Jurkat, Clone E6-1 (cell line): ENCODE measurements at places on chromosomes 13 and 19.

- DNase-seq = no peak
Measured at GRCh38 chr13:90732049-90732448, 615.4 kb upstream of the MIR17HG start.

- no peak for DNase-seq
Measured at GRCh38 chr13:105465251-105465650, 1070.2 kb downstream of the EFNB2 start.

- DNase-seq = no peak
Measured at GRCh38 chr13:111667757-111668156, 347.3 kb downstream of the TEX29 start.

DNA sequence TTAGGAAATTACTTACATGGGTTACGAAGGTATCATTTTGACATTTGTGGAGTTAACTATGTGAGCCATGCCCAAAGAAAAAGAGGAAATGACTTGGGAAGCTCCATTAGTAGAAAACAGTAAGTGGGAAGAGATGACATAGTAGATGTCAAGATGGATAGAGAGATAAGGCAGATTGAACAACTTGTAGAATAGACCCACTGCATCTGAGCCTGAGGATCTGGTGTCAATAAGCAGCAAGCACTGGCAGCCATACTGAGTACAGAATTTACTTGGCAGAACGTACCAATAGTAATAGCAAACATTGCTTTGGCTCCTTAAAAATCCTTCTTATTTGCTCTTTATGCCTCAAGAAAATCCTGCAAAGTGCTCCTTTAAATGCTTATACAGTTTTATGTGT lies 203.8 kb downstream of the GPC6 start:
- no peak for DNase-seq

DNA sequence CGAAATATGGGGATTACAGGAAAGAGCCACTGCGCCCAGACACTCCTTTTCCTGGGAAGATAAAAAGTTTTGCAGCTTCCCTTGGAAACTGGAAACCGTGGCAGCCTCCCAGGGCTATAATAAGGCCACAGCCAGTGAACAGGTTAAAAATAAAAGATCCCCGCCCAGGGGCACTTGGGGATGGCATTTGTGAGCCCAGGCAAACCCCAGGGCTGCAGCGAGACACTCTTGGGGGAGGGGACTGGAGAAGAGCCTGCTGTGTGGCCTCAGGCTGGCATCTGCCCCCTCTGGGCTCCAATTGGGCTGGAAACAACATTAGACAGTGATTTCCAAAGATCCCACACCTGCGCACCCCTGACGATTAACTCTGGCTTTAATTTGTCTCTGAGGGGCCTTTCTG lies 11.2 kb downstream of the FEM1A start:
- DNase-seq = no peak

GRCh38 chr13:112261924-112262323 lies 114.2 kb upstream of the SPACA7 start:
- DNase-seq = no peak

GRCh38 chr13:20182231-20182846 lies 10.4 kb downstream of the GJB2 start:
- peak; percentile 76 for DNase-seq

DNA sequence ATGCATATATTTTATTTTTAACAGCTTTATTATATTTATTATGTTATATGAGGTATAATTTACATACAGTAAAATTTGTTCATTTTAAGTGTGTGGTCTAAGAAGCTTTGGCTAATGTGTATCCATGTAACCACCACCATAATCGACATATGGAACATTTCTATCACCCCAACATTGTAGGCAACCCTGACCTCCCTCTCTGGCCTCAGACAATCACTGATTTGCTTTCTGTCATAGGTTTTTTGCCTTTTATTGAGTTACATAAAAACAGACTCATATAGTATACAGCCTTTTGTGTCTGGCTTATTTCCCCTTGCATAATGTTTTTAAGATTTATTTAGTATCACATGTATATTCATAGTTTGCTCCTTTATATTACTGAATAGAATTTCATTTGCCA lies 90.7 kb upstream of the KL start:
- DNase-seq = no peak

- peak; percentile 81 for DNase-seq
Measured at GRCh38 chr19:17292301-17293074, 10.7 kb downstream of the ABHD8 start.

DNA sequence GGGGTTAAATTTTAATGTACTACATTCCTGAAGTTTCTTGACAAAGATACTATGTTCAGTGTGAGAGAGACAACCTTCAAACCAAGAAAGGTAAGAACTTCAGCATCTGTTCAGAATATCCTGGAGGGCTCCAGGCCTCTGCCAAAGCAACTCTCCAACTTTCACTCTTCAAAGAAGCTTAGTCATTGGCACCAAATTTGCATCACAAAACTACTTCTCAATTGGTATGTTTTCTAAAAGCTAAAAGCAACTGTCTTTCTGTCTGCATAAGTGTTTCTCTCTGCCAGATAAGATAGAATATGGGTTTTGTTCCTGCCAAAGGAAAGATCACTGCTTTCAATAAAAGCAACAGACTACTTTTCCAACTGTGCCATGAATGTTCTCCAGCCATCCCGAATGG lies 187.4 kb downstream of the SUCLA2 start:
- DNase-seq = no peak

- DNase-seq = no peak
Measured at GRCh38 chr13:21330126-21330861, 128.8 kb downstream of the ZDHHC20 start.

DNA sequence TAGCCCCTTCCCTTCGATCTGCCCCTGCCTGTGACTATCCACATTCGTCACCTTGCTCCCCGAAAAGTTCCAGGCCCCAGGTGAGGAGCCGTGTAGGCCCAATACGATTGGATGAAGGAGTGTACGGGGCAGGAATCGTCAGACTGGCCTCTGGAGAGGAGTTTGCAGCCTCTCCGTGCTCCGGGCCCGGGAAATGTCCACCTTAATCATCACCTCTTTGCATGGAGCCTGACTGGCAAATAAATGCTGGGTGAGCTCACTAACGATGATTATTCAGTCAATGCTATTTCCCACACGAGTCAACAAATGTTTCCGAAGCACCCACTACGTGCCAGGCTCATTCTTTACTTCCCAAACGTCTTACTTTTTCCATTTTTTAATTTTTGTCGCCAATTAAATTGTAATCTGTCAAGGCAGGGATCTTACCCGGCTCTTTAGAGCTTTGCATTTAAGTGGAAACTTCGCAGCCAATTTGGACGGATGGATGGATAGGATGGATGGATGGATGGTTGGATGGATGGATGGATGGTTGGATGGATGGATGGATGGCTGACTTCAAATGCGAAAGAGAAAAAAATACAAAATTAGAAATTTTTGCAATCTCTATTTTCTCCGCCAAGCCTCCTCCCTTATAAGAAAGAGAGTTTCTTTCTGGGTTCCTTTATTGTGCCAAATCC lies 45.8 kb downstream of the TGDS start:
- no peak for DNase-seq

- no peak for DNase-seq
Measured at GRCh38 chr19:1970003-1970805, 29.2 kb downstream of the CSNK1G2 start.

DNA sequence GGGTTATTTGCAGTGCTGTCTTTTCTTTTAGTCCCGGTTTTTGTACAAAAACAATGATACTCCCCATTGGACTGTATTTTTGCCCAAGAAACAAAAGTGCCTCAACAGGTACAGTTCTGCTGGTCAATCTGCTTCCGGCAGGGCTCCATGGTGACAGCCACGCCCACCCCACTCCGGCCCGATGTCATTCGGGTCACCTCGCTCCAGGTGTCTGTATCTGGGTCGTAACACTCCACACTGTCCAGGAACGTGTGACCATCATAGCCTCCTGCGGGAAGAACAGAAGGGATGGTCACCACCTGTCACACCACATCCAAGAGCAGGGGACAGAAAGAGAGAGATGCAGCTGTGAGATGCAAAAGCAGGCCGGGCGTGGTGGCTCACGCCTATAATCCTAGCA lies 16.6 kb downstream of the KEAP1 start:
- DNase-seq = no peak

GRCh38 chr19:55585658-55586339 lies 5.2 kb upstream of the ZNF579 start:
- DNase-seq = peak; percentile 78

DNA sequence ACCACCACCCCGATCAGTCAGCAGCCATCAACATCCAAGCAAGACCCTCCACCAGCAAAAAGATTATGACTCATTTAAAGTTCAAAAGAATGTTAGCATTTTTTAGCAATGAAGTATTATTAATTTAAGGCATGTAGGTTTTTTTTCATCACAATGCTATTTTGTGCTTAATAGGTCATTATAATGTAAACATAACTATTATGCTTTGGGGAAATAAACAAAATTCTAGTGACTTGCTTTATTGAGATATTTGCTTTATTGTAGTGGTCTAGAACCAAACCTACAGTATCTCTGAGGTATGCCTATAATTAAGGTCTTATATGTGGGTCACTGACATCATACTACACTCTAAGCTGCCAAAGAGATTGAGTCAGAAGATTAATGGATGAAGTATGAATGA lies 20.0 kb downstream of the KLF12 start:
- no peak for DNase-seq

DNA sequence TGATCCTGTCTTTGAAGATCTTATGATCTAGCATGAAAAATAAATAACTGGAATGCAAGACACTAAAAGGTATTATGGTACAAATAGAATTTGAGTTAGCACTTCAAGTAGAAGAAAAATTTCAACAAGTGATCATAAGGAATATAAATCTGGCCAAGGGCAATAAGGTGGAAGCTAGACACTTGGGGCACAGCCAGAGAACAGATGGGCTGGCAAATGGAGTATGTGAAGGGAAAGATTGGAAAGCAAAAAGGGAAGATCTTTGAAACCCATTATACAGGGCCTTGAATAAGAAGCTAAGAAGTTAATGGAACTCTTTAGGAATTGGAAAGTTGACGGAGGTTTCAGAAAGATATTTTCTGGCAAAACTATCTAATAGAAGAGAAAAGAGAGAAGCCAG lies 61.0 kb downstream of the MZT1 start:
- no peak for DNase-seq

GRCh38 chr13:75038393-75039113 lies 443.4 kb downstream of the TBC1D4 start:
- no peak for DNase-seq

DNA sequence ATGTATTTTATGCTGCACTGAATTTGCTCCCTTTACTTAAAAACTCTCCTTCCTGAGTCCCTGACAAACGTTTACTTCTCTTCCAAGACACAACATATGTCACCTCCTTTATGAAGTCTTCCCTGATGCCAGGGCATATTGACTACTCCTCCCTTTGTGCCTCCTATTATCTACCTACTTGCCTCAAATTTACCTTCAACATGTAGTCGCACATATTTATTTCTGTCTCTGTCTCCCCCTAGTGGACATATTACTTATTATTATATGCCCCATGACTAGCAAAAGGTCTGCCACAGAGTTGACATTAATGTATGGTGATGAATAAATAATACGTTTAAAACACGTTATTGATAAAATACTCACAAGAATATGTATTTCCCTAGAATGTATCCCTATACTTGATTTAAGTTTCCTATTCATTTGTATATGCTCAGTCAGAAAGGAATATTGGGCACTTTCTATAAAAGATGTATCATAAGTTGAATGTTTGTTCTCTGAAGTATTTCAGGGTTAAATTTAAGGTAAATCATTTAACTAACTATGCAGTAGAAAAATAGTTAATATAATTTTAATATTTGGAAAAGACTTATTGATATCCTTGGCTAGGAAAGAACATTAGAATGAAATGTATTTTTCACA lies 250.3 kb upstream of the ATXN8OS start:
- DNase-seq = peak; percentile 51

DNA sequence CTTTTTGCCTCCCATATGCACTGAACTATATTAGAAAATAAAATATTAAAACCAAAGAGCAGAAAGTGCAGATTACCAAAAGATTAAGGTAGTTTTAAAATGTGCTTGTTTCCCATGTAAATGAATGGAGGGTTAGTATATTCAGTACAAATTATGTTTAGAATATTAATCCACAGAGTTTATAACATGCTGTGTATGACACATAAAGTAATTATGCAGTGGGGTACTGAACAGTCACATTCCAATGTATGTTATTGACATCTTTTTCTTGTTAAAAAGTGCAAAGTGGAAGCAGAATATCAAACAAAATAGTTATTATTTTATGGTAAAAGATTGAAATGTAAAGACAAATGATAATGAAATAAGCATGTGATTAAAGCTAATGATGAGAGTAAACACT lies 79.3 kb downstream of the GPC6 start:
- no peak for DNase-seq

GRCh38 chr13:84661718-84662117 lies 779.4 kb upstream of the SLITRK1 start:
- DNase-seq = no peak

DNA sequence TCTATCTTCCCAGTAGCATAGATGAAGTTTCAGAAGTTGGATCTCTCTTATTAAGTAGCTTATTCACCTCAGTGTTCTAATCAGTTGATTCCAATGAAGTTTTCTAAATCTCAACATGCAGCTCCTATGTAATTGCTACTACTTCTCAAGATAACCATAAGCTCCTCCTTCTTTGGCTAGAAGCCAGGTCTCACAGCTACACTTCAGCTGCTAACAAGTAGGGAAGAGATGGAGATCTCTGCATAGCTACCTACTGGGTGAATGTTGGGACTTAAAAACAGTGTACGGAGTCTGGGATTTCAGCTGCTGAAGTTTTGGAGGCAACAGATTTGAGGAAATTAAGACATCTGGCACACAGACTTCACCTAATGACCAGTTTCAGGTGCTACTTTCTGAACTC lies 661.0 kb downstream of the SLITRK1 start:
- peak; percentile 4 for DNase-seq

- no peak for DNase-seq
Measured at GRCh38 chr13:76976929-76977328, 15.0 kb upstream of the CLN5 start.

DNA sequence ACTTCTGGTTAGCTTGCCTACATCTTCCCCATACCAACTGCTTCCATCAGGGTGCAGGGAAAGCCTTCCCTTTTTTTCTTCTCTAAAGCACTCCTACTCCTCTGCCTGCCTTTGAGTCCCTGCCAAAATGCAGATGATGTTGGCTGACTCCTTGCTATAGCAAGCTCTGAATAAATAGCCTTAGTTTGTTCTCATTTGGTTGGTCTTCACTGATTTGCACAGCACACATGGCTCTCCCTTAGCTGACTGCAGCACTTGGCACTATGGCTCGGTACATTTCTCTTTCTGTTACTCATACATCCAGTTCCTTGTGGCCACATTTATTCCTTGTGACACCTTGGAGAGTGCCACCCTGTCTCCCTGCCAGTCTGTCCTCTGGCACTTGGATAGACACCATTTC lies 249.8 kb downstream of the DCLK1 start:
- no peak for DNase-seq

- DNase-seq = no peak
Measured at GRCh38 chr13:51154029-51154555, 43.0 kb upstream of the C13orf42 start.

- no peak for DNase-seq
Measured at GRCh38 chr13:37752146-37752545, 117.4 kb downstream of the TRPC4 start.
